ENCODE measurements at places on chromosomes 3 and 15.
A peak's percentile ranks its signal among the peaks of the same experiment; 100 is the strongest.

DNA sequence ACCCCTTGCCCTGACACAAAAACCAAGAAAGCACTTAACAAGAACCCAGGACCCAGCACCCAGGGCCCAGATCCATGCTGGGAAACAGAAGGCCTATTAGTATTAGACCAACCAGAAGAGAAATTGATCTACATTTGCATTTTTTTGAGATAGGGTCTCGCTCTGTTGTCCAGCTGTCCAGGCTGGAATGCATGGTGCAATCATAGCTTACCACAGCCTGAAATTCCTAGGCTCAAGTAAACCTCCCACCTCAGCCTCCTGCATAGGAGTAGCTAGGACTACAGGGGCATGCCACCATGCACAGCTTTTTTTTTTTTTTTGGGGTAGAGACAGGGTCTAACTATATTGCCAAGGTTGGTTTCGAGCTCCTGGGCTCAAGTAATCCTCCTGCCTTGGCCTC, 26.4 kb downstream of the CCDC12 start:
- DNase-seq = no peak

DNA sequence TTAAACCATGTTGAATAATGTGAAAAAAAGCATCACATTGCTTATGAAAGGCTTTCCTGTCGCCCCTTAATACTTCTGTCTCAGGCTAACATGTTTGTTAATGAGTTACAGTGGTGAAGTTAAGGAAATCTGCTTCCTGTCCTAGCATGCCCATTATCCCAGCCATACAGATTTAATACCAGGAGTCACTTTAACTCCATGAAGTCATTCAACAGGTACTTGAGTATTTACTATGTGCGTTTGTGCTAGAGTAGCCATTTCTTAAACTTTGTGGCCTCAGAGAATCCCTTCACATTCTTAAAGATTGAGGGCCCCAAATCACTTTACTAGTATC, 10.1 kb upstream of the SETD5 start:
- no peak for DNase-seq

DNA sequence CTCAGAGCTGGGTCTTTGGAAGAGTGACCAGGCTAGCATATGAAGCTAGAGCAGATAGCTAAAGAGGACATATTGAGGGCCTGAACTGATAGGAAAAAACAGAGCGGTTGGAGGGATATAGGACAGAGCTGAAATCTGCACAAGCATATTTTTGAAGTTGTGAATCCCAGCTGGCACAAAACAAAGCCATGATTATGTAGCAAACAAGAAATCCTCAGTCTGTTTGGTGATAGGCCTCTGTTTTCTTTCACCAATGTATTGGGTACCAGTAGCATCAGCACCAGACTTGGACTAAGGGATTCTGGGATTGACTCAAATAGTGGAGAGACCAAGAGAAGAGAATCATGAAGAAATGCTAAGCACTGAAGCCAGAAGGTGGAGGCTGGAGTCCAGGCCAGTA, 151.0 kb downstream of the FAM43A start:
- no peak for DNase-seq

GRCh38 chr3:178386401-178386800, 149.8 kb upstream of the KCNMB2 start:
- no peak for DNase-seq

- DNase-seq = no peak
These were observed 2.2 kb downstream of the EFHB start for GRCh38 chr3:19931767-19932188.

GRCh38 chr3:194811118-194811517, 125.4 kb downstream of the FAM43A start:
- no peak for DNase-seq

DNA sequence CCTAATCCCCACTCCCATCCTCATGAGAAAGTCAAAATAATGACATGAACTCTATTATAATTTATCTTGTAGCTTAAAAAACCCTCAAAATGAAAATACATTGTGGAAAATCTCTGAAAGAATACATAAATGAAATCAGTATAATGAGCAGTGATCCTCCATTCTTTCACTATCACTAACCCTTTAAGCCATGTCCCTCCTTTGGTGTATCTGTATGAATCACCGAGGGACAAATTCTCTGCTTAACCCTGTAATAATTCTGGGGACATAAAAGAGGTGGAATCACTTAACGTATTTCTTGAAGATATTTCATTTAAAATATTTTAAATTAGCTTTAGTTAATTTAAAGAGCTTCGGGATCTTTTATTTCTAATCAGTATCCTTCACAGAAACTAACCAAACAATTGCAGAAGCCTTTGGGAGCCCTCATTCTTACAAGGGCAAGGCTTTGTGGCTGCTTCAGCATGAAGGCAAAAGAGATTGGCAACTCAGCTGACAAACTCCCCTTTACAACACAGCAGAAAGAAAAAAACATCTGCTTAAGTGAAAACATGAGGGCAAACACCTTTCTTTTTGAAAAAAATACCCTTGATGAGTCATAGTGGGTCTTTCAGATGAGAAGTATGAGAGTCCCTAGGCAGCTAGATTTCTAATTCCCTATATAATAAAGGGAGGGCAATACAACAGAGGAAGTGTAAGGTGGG, 44.0 kb upstream of the ALCAM start:
- no peak for DNase-seq

GRCh38 chr3:141489203-141489602, 2.4 kb downstream of the RASA2 start:
- DNase-seq = no peak

- DNase-seq = peak; percentile 89
These were observed 1.5 kb downstream of the MEGF11 start for GRCh38 chr15:66251790-66252684.

GRCh38 chr3:52880047-52880446, 17.3 kb downstream of the STIMATE start:
- DNase-seq = no peak

- DNase-seq = no peak
These were observed 18.2 kb upstream of the PSTPIP1 start for GRCh38 chr15:76976572-76977270.
